ENCODE measurements at places on chromosomes 4 and X. TPM values are rescaled to one million over a fixed set of nuclear protein-coding genes. Genes with fewer than 3 reads are reported as not detected.

DNA sequence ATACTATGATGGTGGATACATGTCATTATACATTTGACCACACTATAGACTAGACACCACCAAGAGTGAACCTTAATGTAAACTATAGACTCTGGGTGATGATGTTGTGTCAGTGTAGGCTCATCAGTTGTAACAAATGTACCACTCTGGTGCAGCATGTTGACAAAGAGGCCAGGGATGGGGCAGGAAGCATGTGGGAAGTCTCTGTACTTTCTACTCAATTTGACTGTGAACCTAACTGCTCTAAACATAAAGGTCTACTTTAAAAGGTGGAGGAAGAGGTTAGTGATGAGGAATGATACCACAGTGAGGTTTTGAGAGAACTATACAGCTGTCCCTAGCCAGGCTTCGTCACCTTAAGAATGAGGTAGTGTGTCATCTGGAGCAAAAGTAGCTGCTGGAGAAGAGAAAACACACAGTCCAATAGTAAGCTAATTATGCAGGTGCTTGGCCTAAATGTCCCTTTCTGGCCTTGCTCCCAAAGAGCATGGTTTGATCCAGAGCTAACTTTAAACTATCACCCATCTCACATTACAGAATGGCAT lies 38.4 kb downstream of the GRSF1 start:
- DNase-seq: no peak

CFI gene
- 92.6 TPM for polyA plus RNA-seq

GRCh38 chrX:46587753-46588171 lies 14.2 kb downstream of the CHST7 start:
- no peak for DNase-seq

TLL1 gene
- polyA plus RNA-seq: 2.4 TPM

DNA sequence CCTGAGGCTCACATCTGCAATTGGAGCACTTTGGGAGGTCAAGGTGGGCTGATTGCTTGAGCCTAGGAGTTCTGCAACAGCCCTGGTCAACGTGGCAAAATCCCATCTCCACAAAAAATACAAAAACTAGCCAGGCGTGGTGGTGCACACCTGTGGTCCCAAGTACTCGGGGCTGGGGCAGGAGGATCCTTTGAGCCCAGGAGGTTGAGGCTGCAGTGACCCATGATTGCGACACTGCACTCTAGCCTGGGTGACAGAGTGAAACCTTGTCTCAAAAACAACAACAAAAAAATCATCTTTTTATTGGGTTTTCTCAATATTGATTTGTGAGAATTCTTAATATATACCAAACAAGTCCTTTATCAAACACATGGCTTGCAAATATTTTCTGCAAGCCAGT lies 64.9 kb downstream of the ANKRD17 start:
- no peak for DNase-seq

GRCh38 chr4:77104388-77104787 lies 28.6 kb upstream of the CCNI start:
- no peak for DNase-seq

DNA sequence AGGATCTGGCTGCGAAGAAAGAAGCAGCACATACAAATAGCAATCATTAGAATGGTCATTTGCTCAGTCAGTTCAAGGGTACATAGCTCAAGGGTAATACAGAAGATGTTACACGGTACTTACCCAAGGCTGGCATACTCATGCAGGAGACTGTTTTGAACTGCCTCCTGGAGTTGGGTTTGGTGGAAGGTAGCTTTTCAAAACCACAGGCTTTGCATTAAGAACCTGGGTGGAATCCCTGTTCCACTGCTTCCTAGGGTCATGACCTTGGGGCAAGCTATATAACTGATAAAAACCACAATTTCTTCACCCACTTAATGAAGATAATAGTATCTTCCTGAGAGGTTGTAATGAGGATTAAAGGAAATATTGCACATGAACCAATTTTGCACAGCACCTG lies 36.5 kb downstream of the TBC1D9 start:
- no peak for DNase-seq

FOXO4 gene
- polyA plus RNA-seq: 23.8 TPM

DNA sequence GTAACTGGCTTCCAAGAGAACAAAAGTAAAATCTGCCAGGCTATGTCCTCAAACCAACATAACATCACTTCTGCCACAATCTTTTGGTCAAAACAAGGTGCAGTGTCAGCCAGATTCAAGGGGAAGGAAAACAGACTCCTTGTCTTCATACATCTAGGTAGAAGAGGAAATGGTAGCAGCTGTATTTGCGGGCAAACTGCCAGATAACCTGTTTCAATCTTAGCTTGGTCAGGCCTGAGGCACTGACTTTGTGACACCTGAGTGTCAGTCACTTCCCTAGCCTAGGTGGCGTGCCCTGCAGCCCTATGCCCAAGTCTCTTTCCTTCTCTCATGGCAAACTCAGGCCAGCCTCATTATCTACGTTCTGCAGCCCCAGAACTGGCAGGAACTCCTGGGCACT lies 146.2 kb upstream of the JADE1 start:
- DNase-seq: no peak

DNA sequence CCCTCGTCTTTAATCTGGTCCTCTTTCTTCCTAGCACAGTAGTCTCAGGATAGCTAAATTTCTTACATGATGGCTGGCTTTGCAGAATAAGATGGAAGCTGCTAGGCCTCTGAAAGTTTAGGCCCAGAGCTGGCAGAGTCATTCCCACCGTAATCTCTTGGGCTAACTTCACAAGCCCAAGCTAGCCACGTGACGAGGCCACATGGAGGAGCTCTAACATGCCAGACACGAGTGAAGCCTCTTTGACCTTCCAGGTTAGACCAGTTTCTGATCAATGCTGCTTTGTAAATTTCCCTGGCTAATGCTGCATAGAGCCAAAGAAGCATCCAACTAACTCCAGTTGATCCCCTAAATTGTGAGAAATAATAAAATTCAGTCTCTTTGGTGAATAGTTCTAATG lies 9.5 kb upstream of the CENPE start:
- DNase-seq: no peak

MAGEE2 gene
- 0.69 TPM for polyA plus RNA-seq

GRCh38 chr4:36285784-36286480 lies 4.5 kb downstream of the DTHD1 start:
- DNase-seq: no peak

PAGE2 gene
- polyA plus RNA-seq: not detected
